NCI-H1930 (cell line): ENCODE measurements at places on chromosomes 7 and 10.

DNA sequence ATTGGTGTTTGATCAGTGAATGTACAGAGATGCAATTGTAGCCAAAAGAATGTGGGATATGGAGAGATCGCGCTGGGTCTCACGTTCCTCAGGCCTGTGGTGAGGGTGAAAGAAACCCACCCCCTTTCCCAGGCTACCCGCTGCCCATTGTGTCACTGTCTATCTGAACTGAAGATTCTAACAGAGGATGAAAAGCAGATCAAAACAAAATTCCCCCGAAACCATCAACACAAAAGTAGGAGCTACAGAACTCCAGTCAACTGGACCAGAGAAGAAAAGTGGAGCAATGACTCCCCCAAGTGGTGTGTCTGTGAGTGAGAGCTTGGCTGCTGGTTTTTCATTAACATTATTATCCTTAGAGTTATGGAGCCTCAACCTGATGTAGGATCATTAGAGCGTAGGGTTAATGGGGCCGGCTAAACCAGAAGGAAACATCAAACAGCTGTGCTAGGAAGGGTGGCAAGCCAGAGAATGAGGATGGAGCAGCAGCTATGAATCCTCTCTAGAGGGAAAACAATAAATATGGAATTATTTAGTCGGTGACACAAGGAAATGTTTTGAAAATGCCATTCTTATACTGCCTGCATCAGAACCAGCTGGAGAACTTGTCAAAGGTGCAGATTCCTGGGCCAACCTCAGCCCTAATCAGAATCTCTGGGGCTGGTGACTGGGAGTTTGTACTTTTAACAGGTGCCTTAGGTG lies 38.3 kb downstream of the AKR1B1 start:
- DNase-seq: no peak

GRCh38 chr7:138519061-138519798 lies 59.2 kb downstream of the TRIM24 start:
- peak; percentile 80 for DNase-seq

- no peak for DNase-seq
Observed at GRCh38 chr10:100881556-100882213, 31.1 kb upstream of the SLF2 start.

DNA sequence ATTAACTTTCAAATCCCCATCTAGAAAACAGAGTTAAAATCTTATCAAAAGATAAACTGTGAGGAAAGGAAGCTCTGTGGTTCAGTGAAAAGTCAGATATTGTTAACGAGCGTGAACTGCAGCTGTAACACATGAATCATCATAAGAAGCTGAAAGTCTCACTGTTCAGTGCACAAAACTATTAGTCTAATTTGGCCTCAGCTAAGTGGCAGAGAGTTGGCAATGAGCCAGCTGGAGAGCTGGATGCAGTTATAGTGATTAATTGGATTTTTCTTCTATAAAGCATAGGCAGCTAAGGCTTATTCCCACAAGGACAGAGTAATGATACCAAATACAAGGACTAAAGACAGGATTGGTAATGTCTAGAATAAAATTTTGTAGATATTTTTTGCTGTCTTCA lies 101.1 kb upstream of the ABCB5 start:
- DNase-seq: peak; percentile 9

DNA sequence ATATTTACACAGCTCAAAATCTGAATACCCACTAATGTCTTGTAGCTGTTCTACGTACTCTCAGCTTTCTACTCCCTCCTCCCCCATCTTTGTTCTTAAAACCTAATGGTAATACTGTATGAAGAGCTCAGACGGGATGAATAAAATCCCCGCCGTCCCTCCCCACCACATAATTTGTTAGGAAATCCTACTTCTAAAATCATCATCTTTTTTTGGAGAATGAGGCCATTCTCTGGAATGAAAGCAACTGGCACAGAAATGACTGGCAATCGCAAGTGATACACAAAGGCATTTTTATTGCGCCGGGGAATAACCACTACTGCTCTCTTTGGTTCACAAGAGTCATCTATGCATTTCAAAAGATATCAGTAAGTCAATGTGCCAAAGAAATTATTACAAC lies 27.3 kb downstream of the SLC35B4 start:
- DNase-seq: no peak

- no peak for DNase-seq
Observed at GRCh38 chr10:33412241-33412640, 77.8 kb upstream of the NRP1 start.

DNA sequence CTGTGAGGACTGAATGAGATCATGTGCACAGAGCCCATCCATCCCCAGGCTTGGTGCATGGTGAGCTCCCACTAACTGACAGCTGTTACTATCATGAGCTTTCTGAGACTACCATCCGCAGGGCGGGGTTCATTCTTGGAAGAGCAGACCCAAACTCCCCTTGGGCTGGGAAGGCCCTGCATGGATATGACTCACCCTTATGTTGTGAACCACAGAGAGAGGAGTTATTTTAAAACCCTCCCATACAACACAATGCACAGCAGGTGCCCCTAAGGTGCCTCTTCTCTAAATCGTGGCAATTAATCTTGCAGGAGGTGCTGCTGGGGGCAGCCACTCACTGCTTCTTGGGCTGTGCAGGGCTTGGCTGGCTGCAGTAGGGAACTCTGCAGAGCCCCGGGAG lies 219.1 kb downstream of the GFRA1 start:
- no peak for DNase-seq

GRCh38 chr10:24382045-24382444 lies 173.1 kb downstream of the KIAA1217 start:
- no peak for DNase-seq

DNA sequence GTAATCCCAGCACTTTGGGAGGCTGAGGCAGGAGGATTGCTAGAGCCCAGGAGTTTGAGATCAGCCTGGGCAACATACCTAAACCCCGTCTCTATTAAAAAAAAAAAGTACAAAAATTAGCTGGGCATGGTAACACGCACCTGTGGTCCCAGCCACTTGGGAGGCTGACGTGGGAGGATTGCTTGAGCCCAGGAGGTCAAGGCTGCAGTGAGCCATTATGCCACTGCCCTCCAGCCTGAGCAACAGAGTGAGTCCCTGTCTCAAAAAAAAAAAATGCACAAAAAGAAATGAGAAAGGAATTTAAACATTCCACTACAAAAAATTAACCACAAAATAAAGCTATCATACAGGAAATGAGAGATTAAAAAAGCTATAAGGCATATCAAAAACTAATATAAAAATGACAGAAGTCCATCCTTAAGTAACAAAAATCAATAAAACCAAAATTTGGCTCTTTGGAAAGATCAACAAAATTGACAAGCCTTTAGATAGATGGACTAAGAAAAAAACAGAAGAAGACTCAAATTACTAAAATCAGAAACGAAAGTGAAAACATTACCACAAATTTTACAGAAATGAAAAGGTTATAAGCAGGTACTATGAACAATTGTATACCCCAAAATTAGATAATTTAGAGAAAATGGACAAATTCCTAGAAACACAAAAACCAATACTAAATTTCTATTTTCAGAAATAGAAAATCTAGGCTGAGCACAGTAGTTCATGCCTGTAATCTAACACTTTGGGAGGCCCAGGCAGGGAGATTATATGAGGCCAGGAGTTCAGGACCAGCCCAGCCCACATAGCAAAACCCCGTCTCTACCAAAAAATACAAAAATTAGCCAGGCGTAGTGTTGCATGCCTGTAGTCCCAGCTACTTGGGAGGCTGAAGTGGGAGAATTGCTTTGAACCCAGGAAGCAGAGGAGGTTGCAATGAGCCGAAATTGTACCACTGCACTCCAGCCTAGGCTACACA lies 42.4 kb upstream of the NANOS1 start:
- DNase-seq: no peak

GRCh38 chr7:82234457-82235049 lies 209.0 kb downstream of the CACNA2D1 start:
- no peak for DNase-seq

DNA sequence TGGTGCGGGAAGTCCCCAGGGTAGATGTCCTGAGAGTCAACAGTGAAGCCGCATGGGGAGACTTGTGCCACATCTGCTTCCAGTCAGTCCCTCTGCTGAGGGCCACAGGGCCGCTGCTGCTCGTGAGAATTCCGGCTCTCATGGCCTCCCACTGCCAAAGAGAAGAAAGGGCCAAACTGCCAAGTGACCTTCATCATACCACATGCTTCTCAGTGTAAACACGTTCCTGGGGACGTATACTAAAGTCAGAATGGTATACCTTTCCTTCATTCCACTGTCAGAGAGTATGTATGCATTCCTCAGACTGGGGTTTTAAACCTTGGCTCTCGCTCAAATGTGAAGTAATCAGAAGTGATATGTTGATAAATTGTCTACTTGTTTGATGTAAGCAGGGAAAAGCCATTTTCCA lies 52.8 kb upstream of the SEC61G start:
- DNase-seq: no peak

DNA sequence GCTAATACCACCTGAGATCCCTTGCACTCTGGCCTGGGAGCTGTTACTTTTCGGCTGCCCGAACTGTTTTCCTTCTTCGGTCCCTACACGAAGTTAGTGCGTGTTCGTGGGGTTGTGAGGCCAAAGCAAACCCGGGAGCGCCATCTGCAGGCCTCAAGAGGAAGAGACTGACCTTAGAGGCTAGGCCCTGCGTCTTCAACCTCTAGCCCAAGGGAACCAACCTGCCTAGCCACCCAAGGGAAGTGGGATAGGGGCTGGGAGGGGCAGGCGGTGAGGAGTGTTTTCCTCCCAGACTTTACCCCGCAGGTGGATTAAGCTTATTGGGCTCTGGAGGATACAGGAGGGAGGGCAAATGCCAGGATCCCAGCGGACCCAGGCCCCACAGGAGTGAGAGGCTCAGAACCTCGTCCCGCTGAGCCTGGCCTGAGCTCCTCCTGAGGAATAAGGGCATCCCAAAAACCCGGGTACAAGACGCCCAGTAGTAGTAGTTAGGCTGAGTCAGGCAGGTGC lies 1.7 kb upstream of the PAX2 start:
- peak; percentile 30 for DNase-seq

- DNase-seq: no peak
Observed at GRCh38 chr10:70918851-70919530, 30.6 kb upstream of the PCBD1 start.

DNA sequence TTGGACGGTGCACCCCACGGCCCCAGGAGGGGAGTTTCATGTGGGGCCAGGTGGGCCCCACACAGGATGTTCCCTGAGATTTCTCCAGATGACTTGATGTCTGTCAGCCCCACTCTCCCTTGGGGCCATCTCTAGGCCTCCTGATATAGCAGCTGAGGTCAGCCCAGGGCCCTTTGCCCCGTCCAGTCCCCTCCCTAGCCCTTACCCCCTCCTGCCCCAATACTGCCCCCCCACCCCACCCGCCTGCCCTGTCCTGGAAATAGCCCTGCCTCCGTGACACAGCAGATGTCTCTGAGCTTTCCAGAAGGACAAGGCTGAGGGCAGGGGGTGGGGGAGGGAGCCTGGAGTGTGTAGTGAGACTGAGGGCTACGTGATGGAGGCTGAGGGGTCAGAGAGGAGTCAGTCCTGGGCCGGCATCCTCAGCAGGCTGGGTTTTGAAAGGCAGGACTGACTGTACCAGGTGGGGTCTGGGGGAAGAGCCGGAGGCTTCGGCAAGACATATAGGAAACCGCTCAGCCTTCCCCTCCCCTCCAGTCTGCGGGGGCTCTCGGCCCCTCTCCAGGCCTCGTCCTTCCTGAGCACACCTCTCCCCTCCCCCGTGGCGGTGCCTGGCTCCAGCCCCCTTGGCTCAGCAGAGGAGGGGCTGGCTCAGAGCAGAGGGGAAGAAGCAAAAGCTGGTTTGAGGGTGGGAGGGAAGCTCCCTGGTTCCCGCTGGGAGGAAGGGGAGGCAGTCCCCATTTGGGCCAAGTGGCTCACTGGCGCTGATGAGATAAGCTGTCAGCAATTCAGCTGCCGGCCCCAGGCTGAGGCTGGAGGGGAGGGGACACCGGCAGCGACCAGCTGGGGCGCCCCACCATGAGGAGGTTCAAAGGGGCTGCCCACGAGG lies 2.0 kb downstream of the FLNC start:
- DNase-seq: no peak

DNA sequence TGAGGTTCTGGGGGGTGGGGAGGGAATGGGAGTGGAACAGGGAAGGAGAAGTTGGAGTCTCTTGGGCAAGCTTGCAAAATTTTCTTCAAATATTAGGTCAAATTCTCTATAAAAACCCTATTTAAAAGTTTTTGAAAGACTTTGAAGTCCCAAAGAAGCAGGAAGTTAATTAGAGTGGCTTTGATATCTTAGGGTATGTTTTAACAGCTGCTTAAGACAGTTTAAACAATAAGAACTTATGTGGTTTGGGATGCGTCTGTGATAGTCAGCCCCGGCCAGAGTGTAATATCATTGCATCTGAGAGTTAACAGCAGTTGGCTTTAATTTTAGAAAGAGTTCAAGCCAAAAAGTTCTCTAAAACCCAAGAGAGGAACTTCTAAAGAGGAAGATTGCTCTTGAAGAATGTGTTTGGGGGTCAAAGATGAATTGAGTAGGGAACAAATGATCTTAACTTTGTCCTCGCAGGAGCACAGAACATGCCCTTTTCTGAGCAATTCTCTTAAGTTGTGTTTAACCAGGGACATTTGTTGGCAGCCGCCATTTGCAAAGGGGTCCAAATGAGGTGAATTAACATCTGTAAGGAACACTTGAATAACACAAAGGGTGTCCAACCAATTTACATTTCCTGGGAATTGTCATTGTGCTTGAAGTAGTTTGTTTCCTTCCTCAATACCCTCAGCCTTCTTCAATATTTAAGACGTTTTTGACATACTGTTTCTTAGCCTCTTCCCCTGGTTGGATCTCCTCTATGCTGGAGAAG lies 182.4 kb downstream of the PTEN start:
- no peak for DNase-seq

GRCh38 chr7:134042307-134042706 lies 84.8 kb upstream of the LRGUK start:
- no peak for DNase-seq

DNA sequence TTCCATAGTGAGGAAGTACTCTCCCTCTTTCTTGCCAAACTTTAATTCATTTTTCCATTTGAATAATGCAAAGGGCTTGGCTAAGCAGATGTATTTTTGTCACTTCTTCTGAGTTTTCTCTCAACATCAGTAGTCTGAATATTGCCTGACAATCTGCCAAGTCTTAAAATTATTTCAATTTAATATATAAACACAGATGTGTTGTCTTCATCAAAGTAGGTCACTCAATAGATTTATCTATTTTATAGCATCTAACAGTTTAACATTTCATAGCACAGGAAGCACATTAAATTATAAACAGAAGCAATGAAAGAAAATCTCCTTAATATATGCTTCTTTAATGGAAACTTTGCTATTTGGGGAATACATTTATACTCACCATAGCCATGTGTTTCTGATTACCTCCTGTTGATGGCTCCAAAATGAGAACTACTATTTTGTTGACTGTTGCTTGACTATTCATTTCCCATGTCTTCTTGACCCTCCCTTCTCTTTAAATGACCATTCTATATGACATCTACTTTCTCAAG lies 4.5 kb downstream of the CPED1 start:
- DNase-seq: no peak

DNA sequence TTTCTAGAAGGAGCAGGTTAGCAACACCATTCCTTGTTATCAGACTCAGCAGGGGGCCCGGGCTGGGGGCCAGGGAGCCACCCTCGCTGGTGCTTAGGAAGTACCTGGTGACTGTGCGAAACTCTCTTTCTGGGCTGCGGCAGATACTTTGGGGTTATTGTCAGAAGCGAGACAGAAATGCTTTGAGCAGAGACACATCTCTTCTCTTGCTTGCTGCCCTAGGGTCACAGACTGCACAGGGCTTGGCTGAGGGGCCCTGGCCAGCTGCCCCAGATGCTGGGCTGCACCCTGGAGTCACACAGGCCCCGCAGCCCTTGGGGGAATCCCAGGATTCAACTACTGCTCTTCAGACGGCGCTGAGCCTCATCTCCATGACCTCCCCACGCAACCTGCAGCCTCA lies 91.9 kb downstream of the WDFY4 start:
- DNase-seq: no peak
